ENCODE measurements at places on chromosomes 7 and 10.

DNA sequence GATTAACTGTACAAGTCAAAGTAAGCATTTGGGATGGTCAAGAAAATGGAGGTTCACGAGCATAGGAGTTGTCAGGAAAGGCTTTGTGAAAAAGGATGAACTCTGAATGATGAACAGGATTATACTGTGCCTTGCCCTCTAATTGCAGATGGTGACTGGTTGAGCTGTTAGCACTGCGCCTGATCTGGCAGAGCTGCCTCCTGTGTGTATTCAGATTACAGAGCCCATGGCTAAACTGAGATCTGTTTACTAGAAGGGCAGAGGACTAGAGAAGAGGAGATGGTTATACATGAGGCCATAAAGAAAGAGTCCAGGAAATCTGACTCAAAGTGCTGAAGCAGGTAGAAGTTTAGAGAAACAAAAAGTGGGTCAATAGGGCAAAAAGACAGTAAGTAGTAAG, 29.7 kb downstream of the LRRC72 start:
- no peak for DNase-seq

DNA sequence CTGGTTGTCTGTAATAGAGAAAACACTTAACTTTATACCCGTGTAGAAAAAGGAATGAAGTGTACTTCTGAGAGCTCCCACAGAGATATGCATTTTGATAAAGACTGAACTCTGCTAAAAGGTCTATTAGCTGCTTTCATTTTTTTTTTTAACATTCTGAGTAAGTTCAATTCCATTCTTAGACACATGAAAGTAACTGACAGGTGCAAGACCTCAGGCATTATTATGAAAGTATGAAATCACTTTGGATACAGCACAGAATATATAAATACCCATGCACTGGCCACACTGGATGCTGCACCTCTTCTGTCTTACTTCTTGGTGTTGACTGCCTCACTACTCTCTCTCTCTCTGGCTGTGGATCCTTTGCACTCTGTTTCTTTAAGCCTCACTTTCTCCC, 46.2 kb downstream of the VWDE start:
- no peak for DNase-seq

DNA sequence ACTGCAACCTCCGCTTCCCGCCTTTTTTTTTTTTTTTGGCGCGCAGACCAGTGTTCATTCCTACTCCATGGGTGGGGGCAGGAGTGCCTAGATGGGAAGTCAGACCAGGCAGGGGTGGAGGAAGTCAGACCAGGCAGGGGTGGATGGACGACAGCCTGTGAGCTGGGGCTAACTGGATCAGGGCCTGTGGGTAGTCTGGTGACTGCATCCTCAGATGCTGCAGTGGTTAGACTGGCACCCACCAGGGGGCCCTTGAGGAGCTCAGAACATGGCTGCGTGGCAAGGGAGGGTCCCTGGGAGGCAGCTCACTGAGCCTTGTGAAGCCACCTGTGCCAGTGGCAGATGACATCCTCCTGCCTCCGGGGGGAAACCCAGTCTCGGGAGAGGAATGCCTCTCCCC, 35.1 kb downstream of the RCC1L start:
- no peak for DNase-seq

- DNase-seq, result no peak
Observed at GRCh38 chr10:118827053-118827452, 72.3 kb upstream of the CACUL1 start.

GRCh38 chr7:140914083-140914482, 10.6 kb downstream of the BRAF start:
- DNase-seq, result peak; percentile 7

- peak; percentile 69 for DNase-seq
Observed at GRCh38 chr10:33335801-33336581, 1.5 kb upstream of the NRP1 start.

GRCh38 chr7:35375516-35375915, 121.6 kb upstream of the TBX20 start:
- DNase-seq, result no peak

DNA sequence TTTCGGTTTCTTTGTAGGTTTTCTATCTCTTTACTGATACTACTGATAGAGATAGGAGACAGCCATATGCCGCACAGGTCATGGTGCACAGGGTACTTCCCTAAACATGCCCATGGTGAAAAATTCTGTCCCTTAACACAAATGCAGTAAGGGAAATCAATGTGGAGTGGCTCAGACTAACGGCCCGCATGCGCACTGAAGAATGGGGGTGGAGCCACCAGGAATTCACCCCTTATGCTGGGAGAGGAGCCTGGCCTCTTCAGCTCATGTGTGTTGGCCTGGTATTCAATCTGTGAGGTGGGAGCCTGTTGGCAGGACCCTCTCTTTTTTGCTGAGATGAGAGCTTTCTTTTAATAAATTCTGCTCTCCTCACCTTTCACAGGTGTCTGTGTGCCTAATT, 8.4 kb upstream of the URGCP start:
- no peak for DNase-seq

DNA sequence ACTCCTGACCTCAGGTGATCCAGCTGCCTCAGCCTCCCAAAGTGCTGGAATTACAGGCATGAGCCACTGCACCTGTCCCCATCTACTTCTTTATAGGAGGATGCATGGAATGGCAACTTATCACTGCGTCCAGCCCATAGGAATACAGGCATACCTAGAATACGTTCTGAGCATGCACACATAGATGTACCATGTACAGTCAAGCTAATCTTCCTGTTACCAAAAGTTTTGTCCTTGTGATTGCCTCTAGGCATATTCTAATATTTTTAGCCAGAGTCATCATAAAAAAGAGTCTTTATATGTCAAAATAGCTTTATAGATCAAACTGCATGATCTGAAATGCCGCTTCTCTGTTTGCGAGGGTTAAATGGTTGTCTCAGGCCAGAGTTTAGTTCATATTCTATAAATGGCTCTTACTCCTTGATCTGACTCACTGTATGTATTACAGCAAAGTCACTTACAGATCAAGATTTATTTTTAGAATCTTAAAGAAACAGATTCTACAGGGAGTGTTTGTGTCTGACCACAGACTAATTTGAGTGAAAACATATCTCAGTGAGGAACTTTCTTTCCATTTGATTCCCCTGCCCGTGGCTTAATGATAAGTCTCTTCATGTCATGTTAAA, 210.9 kb downstream of the CREB5 start:
- peak; percentile 78 for DNase-seq

GRCh38 chr7:90595342-90595800, 750 bp upstream of the CDK14 start:
- DNase-seq, result no peak

GRCh38 chr7:159032322-159032721, 112.3 kb downstream of the VIPR2 start:
- no peak for DNase-seq

DNA sequence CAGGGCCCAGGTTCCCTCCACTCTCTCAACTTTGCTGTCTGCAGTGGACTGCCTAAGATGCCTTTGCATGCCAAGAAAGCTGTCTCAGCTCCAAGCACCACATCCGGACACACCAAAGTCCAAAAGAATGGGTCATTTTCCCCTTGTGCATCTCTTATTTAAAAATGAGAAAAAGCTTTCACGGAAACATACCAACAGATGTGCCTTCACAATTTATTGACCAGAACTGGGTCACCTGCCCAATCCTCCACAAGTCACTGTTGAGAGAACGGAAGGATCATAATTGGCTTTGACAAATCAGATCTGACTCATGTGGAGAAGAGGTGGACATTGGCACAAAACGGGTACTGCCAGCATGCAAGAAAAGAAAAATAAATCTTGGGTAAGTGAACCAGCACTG, 258.3 kb downstream of the SNX13 start:
- DNase-seq, result peak; percentile 75

GRCh38 chr7:23802720-23803397, 92.8 kb downstream of the STK31 start:
- no peak for DNase-seq

GRCh38 chr7:30743371-30744074, 8.4 kb upstream of the INMT start:
- peak; percentile 56 for DNase-seq

DNA sequence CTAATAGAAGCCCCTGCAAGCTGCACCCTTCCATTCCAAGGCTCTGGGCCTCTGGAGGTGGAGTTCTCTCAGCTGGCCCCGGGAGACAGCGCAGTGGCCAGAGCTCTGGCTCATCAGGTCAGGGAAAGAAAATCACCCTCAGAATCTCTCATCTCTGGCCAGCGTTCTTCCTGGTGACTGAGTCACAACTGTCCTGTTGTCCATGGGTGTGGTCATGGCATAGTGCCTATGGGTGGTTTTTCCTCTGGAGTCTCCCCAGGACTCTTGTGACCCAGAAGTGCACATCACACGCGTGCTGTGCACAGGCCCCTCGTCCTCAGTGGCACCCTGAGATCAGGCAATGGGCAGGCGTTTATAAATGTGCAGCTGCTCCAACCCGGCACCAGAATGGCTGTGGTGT, 27.4 kb upstream of the FXYD4 start:
- no peak for DNase-seq

GRCh38 chr10:9766762-9767161, 1250.9 kb upstream of the CELF2 start:
- no peak for DNase-seq

DNA sequence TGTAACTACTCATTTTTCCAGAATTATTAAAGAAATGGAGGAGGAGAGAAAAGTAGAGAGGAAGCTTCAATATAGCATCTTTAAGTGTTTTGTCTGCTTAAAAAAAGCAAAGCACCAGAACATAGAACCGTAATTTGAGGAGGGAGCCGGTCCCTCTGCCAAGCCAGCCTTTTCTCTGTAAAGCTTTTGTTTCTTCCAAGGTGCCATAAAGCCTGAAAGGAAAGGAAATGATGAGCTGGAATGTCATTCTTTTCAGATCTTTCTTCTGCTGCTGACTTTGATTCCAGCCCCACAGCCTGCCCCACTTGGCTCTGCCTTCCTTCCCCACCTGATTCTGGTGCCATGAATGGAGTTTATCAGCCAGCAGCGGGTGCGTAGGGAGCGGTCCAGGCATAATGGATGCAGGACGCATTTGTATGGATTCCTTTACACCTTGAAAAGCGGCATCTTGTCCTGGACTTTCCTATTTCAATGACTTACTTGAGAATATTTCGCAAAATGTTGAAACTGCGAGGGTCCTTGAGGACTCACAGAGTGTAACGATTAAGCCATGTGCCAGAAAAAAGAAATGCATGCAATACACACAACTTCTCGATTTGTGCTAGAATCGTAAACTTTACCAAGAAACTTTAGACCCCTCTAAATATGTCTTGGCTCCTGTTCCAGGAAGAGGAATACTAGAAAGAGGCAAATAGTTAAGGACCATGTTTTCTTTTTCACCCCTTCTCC, 569.5 kb upstream of the MGMT start:
- no peak for DNase-seq

- no peak for DNase-seq
Observed at GRCh38 chr7:46424934-46425333, 503.9 kb upstream of the IGFBP3 start.

GRCh38 chr10:125820701-125821100, 2.4 kb downstream of the UROS start:
- no peak for DNase-seq

DNA sequence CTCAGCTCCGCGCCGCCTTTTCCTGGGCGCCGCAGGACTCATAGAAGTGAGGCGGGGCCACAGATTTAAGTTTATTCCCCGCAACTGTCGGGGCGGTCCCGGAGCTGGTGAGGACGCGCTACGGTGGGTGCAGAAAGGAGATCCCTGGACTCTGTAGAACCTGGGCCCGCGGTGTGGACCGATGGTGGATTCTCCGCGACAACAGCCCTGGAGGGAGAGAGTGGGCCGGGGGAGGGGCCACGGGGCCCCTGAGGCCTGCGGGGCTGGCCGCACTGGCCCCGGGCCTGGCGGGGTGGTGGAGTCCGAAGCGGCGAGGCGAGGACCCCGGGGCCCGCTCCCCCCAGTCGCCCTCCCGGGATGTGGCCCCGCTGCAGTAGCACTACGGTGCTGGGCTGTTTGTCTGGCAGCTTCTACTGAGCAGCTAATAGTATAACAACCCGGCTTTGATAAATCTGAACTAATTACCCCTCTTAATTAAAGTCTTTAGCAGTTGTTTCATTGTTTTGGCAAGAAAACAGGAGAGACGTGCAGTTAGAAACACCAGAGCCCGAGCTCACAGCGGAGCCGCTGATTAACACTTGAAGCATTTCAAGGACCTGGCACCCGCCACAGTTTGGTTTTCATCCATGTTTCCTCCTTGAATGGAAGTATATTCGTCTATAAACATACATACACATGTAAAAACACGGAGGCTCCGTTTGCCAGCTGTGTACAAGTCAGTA, 4.2 kb downstream of the FEZF1 start:
- peak; percentile 4 for DNase-seq

DNA sequence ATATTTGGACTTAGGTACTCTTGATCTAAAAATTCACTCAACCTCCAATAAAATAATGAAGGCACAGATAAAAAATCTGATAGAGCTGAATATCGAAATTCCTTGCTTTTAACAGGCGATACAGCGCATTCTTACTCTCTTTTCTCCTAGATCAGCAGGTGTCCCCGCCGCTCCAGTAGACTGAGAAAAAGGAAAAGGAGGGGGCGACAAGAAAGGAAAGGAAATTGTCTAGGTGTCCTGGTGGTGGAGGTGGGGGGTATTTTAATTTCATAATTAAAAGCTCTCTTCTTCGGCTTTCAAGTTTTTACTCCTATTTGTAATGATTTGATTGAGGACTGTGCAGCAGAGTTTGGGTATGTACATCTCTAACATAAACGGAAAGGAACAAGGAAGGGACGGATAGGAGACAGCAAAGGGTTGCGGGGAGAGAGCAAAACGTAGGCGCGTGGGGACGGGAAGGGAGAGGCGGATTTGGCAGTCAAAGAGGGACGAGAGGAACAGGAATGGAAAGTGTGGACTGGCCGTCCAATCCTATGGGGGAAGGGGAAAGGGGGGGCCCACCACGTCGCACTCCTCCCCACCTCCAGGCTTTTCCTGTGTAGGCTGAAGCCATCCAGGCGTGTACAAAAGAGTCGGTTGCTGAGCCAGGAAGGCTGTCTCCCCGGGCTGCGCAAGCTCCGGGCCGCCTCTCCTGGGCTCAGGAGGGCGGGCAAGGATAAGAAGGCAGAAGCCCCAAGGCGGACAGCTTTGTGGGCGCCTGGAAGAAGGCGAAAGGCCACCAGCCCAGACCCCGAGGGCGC, 875 bp upstream of the HECTD2 start:
- peak; percentile 89 for DNase-seq

- no peak for DNase-seq
Observed at GRCh38 chr10:98423691-98424120, 8.7 kb upstream of the PYROXD2 start.

DNA sequence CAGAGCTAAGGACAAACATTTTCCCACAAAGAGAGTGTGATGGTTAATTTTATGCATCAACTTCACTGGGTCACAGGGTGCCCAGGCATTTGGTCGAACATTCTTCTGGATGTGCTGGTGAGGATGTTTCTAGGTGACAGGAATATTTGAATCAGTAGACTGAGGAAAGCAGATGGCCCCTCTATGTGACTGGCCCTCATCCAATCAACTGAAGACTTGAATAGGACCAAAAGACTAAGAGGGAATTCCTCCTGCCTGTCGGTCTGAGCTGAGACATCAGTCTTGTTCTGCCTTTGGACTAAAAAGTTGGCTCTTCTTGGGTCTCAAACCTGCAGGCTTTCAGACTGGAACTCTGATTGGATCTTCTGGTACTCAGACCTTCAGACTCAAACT, 44.4 kb downstream of the AFAP1L2 start:
- no peak for DNase-seq
